ENCODE measurements at places on chromosomes 16 and 17.

- no peak for DNase-seq
Observed at GRCh38 chr16:24745791-24746190, 16.3 kb downstream of the TNRC6A start.

DNA sequence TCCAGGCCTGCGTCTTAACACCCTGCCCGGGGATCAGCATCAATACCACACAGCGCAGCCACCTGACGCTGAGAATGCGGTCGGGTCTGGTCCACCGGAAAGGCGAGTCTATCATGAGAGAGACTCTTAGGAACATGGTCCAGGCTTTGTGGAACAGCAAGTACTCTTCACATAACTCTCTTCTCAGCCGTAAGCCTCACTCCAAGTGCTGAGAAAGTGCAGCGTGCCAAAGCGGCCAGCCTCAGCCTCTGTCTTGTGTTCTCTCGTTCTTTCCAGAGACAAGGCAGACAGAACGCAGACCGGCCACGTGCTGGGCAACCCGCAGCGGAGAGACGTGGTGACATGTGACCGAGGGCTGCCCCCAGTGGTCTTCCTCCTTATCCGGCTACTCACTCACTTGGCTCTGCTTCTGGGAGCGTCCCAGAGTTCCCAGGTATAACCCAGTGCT, 34.4 kb upstream of the ENDOV start:
- DNase-seq, result no peak

DNA sequence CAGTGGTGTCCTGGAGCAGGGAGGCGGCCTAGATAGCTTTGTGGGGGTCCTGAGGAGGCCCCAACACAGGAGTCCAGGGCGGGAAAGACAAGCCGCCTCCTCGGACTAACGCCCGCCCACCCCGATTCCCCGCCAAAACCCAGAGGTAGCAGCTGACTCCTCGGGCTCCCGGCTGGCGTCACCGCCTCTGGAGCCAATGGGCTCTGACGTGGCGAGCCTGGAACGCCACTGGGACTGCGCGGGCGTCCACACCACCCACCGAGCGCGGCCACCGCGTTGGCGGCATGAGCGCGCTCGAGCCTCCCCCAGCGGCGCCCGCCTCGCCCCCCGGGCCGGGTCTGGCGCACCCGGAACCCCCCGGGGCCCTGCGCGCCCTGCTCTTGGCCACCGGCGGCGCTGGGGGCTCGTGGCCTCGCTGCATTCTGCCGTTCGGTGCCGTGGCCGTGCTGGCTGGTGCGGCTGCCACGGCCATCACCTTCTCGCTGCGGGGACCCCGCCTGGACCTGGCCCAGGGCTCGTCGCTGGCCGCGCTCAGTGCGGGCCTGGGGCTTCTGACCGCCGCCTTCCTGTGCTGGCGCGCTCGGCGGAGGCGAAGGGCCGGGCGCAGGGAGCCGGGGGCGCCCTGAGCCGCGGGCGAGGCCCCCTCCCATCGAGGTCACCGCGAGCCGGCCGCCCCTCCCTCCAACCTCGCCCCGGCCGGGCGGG, 3.4 kb upstream of the NTN3 start:
- no peak for DNase-seq

- no peak for DNase-seq
Observed at GRCh38 chr17:78432226-78433012, 54.0 kb downstream of the PGS1 start.

GRCh38 chr17:78692460-78693010, 89.5 kb downstream of the CYTH1 start:
- no peak for DNase-seq

DNA sequence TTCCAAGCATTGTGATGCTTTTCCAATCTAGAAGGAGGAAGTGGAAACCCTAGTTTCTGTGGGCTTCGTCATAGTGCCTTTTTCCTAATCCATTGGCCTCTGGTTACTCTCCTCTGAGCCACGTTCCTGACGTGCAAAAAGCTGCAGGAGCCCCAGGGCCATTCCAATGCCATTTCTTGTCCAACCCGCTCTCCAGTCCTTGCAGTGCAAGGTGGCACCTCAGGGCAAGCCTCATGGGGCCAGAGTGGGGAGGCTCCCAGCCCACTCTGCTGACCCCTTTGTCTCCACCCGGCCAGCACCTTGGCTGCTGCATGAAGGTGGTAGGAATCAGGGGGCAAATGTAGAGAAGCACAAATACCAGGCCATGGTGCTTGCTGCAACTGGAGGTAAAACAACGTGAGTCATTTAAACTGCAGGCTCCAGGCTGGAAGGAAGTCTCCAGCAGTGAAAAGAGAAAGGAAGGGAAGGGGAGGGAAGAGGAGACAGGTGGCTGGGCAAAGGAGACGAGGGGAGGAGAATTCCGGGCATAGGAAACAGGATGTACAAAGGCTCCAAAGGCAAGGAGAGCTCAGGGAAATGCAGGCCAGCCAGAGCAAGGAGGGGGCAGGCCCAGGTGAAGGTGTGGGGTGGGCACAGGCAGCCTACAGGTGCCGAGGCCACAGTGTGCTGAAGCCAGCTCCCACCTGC, 168.2 kb upstream of the TNRC6C start:
- no peak for DNase-seq

DNA sequence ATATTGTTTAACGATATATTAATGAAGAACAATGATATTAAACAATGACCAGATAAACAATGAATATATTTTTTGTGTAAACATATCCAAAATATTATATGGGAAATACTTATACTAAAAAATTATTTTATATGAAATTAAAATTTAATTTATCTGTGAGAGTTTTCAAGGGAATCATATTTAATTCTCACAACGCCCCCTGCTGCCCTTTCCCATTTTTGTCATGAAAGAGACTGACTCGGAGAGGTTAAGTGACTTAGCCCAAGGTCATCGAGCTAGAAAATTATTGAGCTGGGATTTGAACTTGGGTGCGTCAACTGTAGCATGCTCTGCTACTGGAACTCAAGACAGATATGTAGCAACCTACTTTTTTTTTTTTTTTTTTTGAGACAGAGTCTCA, 7.2 kb upstream of the MYCBPAP start:
- no peak for DNase-seq
